T-cell (primary cell): ENCODE measurements at places on chromosomes 1 and 21. TPM values are rescaled to one million over a fixed set of nuclear protein-coding genes. Genes with fewer than 3 reads are reported as not detected.

S100A5 gene
- 1.4 TPM for total RNA-seq

NFASC gene
- total RNA-seq = 0.13 TPM

CCDC27 gene
- not detected for total RNA-seq

C2CD2 gene
- 7.7 TPM for total RNA-seq

RGS13 gene
- total RNA-seq = not detected

PTGFR gene
- 0.13 TPM for total RNA-seq

VASH2 gene
- 0.47 TPM for total RNA-seq

CCDC190 gene
- total RNA-seq = not detected

HSD3B2 gene
- total RNA-seq = not detected

SMIM1 gene
- 5.4 TPM for total RNA-seq

COQ8A gene
- total RNA-seq = 79.7 TPM

GGPS1 gene
- total RNA-seq = 33.9 TPM

IL19 gene
- not detected for total RNA-seq

HSPA6 gene
- not detected for total RNA-seq

SPATA46 gene
- not detected for total RNA-seq

KCNJ9 gene
- not detected for total RNA-seq

LCE1D gene
- not detected for total RNA-seq

RPTN gene
- total RNA-seq = not detected

PTCH2 gene
- 1.8 TPM for total RNA-seq

KIAA1614 gene
- total RNA-seq = 0.10 TPM

SMG5 gene
- total RNA-seq = 81.3 TPM

SPATA21 gene
- total RNA-seq = not detected

TNNI3K gene
- 1.2 TPM for total RNA-seq

NGF gene
- not detected for total RNA-seq

PLCH2 gene
- 20.2 TPM for total RNA-seq

CBR3 gene
- total RNA-seq = 8.1 TPM

FABP3 gene
- not detected for total RNA-seq

EEIG2 gene
- 16.2 TPM for total RNA-seq

PROK1 gene
- not detected for total RNA-seq

CHODL gene
- total RNA-seq = not detected

TCHH gene
- not detected for total RNA-seq

USF1 gene
- total RNA-seq = 85.7 TPM

CGN gene
- total RNA-seq = 1.3 TPM

ASCL5 gene
- not detected for total RNA-seq

CHI3L2 gene
- total RNA-seq = 28.1 TPM

MRPS14 gene
- total RNA-seq = 25.8 TPM

HAO2 gene
- total RNA-seq = not detected

SLFNL1 gene
- total RNA-seq = 0.82 TPM

ZBTB17 gene
- 78.7 TPM for total RNA-seq

HJV gene
- not detected for total RNA-seq

RXFP4 gene
- not detected for total RNA-seq

SYTL1 gene
- 169 TPM for total RNA-seq

OR2T33 gene
- not detected for total RNA-seq

TMPRSS15 gene
- total RNA-seq = not detected

PRMT2 gene
- 241 TPM for total RNA-seq

AIM2 gene
- total RNA-seq = 2.1 TPM

BMP8A gene
- 0.38 TPM for total RNA-seq

UBE2U gene
- total RNA-seq = not detected

HSF2BP gene
- total RNA-seq = 0.60 TPM

LCE3C gene
- total RNA-seq = not detected
